Inflammatory macrophage (primary cell): ENCODE measurements at places on chromosomes 4 and X.

DNA sequence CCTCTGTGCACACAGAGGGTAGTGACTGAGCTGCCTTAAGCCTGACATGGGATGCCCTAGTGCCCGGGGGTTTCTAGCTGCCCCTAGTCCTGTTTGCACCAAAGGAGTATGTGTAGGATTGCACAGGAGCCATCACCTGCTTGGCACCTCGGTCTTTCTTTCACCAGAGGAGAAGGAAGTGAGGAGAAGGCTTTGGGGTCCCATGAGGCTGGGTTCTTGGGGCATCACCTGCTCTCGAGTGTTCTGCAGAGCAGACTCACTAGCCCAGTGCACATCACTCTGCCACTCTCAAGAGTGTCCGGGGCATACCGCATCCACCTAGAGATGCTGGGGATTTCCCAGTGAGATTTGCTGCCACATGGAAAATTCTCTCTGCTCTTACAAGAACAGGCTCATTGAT lies 40.5 kb upstream of the GPR78 start:
- DNase-seq: no peak

DNA sequence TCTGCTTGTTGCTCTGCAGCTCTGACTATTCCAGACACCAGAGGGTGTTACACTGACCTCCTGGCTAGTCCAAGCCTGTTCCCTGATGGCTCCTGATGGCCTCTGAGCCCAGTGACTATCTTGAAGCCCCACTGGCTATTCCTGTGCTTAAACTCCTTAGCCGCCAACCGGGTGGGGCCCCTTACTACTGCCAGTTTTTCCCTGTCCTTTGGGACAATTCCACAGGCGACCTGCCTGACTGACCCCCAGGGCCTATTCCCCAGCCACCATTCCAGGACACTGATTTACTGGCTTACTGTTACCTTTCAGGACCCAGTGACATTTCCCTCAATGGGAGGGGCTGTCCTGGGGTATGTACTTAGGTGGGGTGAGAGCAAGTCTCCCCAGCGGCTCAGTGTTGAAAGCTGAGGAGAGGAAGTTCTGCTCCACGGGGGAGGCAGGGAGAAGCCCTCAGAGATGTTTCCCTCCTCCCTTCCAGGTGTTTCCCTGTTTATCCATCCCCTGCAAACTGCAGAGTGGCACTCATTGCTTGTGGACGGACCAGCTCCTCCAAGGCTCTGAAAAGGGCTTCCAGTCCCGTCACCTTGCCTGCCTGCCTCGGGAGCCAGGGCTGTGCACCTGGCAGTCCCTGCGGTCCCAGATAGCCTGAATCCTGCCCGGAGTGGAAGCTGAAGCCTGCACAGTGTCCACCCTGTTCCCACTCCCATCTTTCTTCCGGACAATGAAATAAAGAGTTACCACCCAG lies 4.0 kb downstream of the TIMP1 start:
- no peak for DNase-seq

DNA sequence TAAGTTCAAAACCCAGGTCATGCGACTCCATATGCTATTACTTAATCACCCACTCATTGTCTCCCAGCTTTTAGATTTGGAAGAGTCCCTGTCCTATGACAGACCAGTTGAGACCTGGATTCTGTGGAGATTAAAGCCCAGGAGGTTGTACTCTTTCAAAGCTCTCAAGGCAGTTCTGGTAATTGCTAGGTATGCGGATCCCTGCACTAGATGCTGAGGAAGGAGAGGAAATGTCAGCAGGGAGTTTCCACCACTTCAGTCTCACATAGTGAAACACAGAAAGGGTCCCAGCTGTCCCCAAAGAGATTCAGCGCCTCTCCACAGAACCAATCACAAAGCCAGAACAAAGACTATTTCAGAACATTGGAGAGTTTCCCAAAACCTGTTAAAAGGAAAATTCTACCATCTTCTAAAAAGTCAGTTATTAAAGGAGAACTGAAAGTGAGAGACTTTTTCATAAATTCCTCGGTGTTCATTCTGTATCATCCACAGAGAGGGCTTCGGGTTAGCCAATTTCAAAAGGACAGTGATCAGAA lies 53.4 kb downstream of the IRF2 start:
- DNase-seq: no peak

DNA sequence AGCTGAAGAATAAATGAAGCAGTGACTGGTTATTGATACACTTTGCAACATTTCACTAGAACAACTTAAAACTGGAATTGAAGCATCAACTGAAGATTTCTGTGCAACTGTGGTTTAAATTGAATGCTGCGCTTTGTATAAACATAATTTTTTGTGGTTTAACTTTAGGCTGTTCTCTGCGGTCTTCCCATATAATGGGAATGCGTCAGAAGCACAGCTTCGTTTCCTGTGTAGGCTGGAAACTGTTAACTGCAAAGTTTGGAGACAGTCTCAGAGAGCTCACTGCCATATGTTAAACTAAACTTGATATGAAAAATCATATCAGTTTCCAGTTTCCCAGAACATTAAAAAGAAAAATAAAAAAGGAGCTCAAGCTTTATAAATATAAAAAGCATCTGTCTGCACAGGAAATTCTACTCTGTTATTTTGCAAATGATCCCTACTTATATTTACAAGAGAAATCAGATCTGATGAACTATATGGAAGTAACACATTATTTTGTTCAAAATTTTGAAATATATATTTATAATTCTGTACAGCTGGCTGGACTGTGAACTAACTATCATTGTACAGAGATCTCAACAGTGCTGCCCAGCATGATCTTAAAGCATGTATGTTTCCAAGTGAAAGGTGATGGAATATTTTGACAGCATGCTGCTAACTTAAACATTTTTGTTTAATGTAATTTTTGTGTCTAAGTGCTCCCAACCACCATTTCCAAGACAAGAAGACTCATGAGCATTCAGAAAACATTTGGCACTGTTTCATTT lies 139.9 kb downstream of the NDST3 start:
- DNase-seq: no peak

- no peak for DNase-seq
Measured at GRCh38 chr4:184968784-184969201, 49.5 kb upstream of the HELT start.

DNA sequence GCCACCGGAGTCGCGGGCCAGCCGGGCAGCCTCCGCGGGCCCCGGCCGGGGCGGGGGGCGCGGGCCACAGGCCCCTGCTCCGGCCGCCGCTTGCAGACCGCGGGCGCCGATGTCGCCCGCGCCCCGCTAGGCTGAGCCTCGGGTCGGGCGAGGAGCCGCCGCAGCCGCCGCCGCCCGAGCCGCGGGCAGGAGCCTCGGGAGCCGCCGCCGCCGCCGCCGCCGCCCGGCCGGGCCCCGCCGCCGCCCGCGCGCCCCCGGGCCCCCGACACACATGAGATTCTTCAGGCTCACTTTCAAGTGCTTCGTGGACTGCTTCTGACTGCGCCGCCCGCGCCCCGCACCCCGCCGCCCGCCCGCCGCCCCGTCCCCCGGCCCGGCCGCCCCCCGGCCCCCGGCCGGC lies 345 bp downstream of the SLC6A8 start:
- no peak for DNase-seq

- DNase-seq: peak; percentile 24
Measured at GRCh38 chr4:15691346-15692135, 9.9 kb downstream of the FAM200B start.

GRCh38 chr4:85837439-85837733 lies 362.4 kb downstream of the ARHGAP24 start:
- no peak for DNase-seq

GRCh38 chr4:86441175-86441936 lies 81.5 kb upstream of the MAPK10 start:
- no peak for DNase-seq

- DNase-seq: no peak
Measured at GRCh38 chr4:187604984-187605383, 390.6 kb upstream of the ZFP42 start.

DNA sequence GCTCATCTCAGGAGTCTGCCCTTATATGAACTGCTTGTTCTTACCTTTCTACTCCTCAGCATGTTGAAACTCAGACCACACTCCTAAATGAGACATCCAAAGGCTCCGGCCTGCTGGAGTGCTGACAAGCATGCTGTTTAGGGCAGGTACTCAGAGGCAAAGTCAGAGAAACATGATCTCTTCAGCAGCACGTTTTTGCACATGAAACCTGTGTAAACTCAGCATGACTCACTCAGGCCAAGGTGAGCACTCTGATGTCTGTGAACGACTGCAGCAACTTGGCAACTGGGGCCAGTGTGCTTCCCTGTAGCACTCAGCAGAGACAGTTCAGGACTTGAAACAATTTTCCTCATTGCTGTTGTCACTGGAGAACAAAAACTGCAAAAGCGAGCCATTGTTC lies 109.6 kb downstream of the PACRGL start:
- no peak for DNase-seq

DNA sequence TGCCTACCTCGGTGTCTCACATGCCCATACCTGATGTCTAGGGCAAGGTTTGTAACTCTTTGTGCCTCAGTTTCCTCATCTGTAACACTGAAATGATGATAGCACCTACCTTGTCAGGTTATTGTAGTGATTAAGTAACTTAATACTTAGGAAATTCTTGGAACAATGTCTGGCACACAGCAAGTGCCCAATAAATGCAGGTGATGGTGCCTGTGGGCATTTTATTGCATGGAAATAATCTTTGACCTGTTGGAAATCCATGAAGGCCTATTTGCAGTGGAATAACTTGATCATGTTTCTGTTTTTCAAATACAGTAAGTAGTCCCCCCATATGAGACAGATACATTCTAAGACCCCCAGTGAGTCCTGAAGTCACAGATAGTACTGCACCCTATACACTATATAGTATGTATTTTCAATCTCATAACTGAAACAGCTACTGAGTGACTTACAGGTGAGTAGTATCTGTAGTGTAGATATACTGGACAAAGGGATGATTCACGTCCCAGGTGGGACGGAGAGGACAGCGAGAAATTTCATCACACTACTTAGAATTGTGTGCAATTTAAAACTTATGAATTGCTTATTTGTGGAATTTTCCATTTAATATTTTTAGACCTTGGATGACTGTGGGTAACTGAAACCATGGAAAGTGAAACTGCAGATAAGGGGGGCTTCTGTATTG lies 42.1 kb downstream of the AFF1 start:
- no peak for DNase-seq

DNA sequence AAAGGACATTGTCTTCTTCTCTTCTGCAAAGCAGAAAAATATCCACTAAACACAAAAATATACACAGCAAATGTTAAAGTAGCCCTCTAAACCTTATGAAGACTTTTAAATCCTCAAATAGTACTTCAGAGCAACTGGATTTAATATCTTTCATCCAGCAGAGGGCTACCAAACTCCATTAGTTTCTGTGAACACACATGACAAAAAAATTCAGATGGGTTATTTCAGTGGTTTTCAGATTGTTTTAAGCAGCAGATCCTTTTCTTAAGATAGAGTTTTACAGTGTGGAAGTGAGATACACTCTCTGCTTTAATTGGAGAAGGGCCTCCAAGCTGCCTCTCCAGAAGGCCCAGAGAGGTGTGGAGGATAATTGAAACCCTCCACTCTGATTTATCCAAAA lies 56.7 kb downstream of the ANK2 start:
- DNase-seq: no peak

GRCh38 chr4:108053251-108053711 lies 63.6 kb downstream of the HADH start:
- no peak for DNase-seq

DNA sequence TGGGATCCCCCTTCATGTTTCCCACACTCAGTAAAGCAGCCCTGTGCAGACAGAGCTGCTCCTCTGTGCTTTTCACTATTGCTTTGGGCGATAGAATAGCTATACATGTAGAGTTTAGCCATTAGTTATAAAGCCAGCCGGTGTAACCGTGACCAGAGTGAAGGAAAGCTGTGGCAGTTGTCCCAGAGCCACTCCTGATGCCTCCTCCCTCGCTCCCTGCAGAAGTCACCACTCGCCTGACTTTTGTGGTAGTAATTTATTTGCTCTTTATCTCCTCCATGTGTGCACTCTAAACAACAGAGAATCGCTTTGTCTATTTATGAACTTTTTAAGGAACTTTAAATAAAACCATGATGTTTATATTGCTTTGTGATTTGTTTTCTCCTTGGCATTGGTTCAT lies 41.8 kb upstream of the WWC2 start:
- DNase-seq: no peak
